NCI-H2081 treated with DMSO at 0.1 percent for 48 hours (cell line): ENCODE measurements at places on chromosomes 1 and 21.

DNA sequence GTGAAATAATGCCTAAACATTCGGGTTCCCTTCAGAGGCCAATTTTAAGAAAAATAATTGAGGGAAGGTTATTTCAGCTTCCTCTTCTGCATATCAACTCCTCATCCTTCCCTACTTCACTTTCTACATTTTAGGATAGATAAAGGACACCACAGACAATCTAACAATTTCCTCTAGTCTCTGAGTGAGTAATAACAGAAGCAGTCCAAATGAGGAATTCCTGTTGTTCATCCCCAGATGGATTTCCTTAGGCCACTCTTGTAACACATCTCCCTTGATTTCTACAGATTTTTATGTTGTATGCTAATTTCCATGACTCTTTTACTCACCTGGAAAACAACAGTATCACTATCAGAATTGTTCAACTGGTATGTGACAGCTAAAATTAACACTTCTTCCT, 87.7 kb upstream of the LYPLAL1 start:
- DNase-seq, result no peak

DNA sequence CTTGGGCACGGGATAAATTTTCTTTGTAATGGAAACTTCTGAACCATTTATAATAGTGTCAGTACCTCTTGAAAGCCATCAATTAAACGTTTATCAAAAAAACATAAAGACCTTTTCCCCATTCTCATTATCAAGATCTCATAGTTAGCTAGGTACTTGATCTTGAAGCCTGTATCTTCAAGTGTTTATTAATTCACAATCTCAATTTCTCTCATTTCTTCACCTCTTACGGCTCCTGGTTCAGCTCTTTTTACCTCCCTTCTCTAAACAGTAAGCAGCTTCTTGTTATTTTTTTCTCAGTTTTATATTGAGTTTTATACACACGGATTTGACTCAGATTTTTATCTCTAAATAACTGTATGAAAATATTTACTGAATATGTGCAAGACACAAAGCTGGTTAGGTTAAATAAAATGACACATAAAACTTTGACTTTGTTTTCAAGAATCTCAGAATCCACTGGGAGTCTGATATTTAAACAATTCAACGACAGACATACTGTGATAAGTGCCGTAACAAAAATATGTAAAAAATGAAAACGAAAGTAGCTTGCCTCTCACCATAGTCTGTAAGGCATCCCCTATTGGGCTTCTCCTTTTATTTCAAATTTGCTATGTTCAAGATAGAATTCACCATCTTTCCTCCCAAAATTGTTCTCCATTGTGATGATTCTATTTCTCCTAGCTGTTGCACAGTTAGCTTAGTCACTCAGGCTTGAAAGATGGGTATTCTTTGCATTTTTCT, 411.6 kb upstream of the ZRANB2 start:
- no peak for DNase-seq

DNA sequence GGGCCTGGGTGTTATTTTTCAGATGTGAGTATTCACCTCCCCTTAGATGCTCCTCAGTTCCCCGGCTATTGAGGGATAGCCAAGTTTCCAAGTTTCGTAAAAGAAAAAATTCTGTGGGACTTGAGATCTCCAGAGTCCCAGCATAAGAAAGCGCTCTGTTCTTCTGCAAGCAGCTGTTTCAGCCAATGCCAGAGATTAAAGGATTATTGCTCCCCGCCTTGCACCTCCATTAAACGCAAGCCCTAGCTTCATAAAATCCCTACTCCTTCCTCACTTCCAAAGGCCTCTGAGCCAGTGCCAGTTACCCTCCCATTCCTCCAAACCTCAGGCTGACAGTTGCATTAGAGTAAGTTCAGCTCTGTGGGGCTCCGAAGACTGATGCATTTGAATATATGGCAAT, 56.4 kb downstream of the CHIA start:
- no peak for DNase-seq

GRCh38 chr21:42294273-42294880, 20.8 kb downstream of the TFF3 start:
- DNase-seq, result no peak

DNA sequence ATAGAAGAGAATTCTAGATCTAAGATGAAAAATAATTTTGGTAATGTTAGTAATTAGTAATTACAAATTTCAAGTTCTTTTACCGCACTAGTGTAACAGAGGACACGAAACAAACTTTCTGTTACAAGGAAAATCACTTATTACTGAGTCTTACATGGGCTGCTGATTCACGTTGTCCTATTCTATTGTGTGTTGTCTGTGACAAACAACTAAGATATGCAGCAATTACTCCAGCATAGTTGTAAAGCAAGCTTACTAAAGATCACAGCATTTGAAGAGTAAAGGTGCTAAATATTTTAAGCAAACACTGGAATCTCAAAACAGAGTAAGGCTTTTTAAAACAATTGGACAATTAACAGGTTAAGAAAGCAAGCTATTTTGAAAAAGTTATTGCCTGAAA, 502.3 kb downstream of the KCNT2 start:
- no peak for DNase-seq
